ENCODE measurements at places on chromosomes 11 and 22. TPM values are rescaled to one million over a fixed set of nuclear protein-coding genes. Genes with fewer than 3 reads are reported as not detected.

Gene CNGA4
- total RNA-seq: not detected

Gene FLRT1
- total RNA-seq: under 0.01 TPM

Gene OR8B12
- total RNA-seq: not detected

Gene PTPN5
- not detected for total RNA-seq

Gene VPREB1
- not detected for total RNA-seq

Gene TTC36
- not detected for total RNA-seq

Gene SLC22A9
- not detected for total RNA-seq

Gene C1QTNF4
- 0.90 TPM for total RNA-seq

Gene ENDOD1
- total RNA-seq: 25.9 TPM

Gene OR10A5
- not detected for total RNA-seq

Gene JAML
- total RNA-seq: not detected

Gene SCGB1D2
- not detected for total RNA-seq

Gene MS4A3
- not detected for total RNA-seq

Gene PNPLA5
- not detected for total RNA-seq

Gene GAB2
- 6.3 TPM for total RNA-seq

Gene CDC42EP1
- 90.3 TPM for total RNA-seq

Gene SCGB1A1
- not detected for total RNA-seq

Gene TMPRSS6
- not detected for total RNA-seq

Gene LRRC75B
- 9.9 TPM for total RNA-seq

Gene FIBIN
- 7.8 TPM for total RNA-seq

Gene SOX6
- total RNA-seq: 5.0 TPM

Gene JHY
- total RNA-seq: 0.54 TPM

Gene GGT1
- total RNA-seq: not detected

Gene TESMIN
- not detected for total RNA-seq

Gene CARD18
- not detected for total RNA-seq

Gene AIFM3
- total RNA-seq: not detected

Gene ADORA2A
- total RNA-seq: 6.8 TPM

Gene CCDC81
- total RNA-seq: not detected

Gene OR9G1
- not detected for total RNA-seq

Gene GRAP2
- not detected for total RNA-seq

Gene ABCG4
- total RNA-seq: not detected

Gene SAA4
- not detected for total RNA-seq

Gene PARVA
- total RNA-seq: 58.3 TPM

Gene LYVE1
- total RNA-seq: 0.36 TPM

Gene INPP5J
- not detected for total RNA-seq

Gene TRIM51
- total RNA-seq: not detected

Gene IL17RA
- total RNA-seq: 13.4 TPM

Gene ACP2
- 37.1 TPM for total RNA-seq

Gene NELL1
- total RNA-seq: not detected

Gene APOA5
- total RNA-seq: not detected

Gene POGLUT3
- total RNA-seq: 25.3 TPM

Gene GDPD4
- total RNA-seq: not detected

Gene ZBTB16
- 33.0 TPM for total RNA-seq

Gene SYT12
- total RNA-seq: under 0.01 TPM

Gene ANO3
- total RNA-seq: 0.36 TPM

Gene OR2AG2
- not detected for total RNA-seq

Gene RASSF10
- not detected for total RNA-seq

Gene CD3E
- total RNA-seq: not detected

Gene NFAM1
- total RNA-seq: not detected

Gene SPTBN2
- 0.16 TPM for total RNA-seq

Gene TTC9C
- 16.1 TPM for total RNA-seq

Gene ZNF280B
- total RNA-seq: 0.72 TPM

Gene PATE2
- not detected for total RNA-seq
